ENCODE measurements at places on chromosomes 13 and 19.

- DNase-seq: no peak
These were observed 2.3 kb upstream of the U2AF2 start for GRCh38 chr19:55652311-55653128.

DNA sequence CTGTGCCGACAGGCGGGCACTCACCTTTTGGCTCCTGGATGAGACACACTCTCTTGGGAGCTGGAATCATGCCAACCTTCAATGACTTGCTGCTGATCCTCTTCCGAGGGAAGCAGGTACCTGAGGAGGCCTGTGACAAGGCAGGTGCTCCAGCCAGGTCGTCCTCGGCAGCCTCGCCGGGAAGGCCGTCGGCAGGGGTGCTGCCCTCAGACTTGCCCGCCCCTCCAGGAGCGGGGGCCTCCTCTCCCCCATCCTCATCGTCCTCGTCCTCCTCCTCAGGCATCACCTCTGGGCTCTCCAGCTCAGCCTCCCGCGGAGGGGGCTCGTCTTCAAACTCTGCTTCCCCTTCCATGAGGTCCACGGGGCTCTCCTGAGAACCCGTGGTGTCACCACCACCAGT, 29.2 kb downstream of the SUGP2 start:
- no peak for DNase-seq

DNA sequence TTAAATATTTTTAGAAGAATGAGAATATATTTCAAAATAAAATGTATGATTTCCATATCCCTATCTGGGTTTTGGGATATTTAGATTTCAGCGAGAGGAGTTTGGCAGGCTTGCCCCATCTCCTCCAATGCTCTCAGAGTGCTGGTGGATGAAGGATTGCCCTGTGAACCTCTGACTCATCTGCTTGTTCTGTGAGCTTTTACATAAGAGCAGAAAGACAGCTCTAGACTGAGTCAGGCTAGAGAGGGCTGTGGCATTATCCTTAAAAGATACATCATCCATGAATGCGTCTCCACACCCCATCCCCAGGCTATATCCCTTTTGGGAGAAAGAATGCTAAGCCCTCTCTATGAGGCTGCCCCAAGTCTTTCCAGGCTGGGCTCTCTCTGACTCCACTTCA, 190.6 kb downstream of the TUBA3C start:
- DNase-seq: no peak

- DNase-seq: no peak
These were observed 12.5 kb downstream of the CEACAM3 start for GRCh38 chr19:41808663-41809566.

DNA sequence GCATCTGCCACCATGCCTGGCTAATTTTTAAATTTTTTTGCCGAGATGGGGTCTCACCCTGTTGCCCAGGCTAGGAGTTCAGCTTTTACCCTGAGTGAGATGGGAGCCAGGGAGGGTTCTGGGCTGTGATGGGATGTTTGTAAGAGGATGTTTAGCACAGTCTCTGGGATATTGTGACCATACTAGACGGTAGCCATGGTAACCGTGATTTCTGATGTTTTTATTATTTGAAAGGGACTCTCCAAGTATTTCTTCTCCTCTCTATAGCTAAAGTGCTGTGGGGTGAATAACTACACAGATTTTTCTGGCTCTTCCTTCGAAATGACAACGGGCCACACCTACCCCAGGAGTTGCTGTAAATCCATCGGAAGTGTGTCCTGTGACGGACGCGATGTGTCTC, 10.4 kb downstream of the TSPAN16 start:
- DNase-seq: no peak

DNA sequence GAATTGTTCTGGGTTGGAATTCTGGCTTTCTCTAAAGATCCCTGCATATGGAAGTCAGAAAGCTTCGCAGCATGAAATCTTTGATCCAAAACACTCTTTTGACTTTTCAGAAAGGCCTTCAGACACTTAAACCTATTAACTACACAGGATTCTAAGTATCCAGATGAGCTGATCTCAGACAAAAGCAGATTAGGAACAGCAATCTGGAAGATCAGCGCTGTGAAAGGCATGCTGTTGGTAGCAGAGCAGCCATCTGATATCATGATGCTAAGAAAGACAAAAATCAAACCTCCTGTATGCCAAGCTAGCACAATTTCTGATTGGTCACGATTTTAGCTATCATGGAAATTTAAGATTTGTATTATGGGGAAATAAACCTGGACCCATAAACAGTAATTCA, 589.9 kb downstream of the GPC5 start:
- no peak for DNase-seq

GRCh38 chr19:48784527-48784926, 26.3 kb downstream of the BCAT2 start:
- DNase-seq: no peak

DNA sequence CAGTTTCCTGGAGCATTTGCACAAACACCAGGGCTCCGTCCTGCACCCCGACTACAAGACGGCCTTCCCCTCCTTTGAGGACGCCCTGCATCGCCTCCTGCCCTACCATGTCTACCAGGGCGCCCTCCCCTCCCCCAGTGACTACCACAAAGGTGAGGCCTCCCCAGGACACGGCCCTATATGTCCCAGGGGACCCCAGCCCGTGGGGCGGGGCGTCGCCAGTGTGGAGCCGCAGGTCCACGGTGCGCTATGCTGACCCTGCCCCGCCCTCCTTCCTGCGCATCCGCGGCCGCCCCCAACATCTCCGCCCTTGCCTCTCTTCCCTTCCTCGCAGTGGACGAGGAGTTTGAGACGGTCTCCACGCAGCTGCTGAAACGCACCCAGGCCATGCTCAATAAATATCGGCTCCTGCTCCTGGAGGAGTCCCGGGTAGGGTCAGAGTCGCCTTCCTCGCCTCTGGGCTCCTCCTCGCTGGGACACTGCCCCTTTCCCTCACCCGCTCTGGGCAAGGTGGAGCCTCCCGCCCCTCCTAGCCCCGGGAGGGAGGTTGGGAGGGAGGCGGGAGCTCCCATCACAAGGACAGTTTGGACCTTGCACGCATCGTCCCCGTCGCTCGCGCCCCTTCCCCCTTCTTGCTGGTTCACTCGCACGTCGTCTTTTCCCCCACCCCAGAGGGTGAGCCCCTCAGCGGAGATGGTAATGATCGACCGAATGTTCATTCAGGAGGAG, 14.4 kb upstream of the EHD2 start:
- no peak for DNase-seq

DNA sequence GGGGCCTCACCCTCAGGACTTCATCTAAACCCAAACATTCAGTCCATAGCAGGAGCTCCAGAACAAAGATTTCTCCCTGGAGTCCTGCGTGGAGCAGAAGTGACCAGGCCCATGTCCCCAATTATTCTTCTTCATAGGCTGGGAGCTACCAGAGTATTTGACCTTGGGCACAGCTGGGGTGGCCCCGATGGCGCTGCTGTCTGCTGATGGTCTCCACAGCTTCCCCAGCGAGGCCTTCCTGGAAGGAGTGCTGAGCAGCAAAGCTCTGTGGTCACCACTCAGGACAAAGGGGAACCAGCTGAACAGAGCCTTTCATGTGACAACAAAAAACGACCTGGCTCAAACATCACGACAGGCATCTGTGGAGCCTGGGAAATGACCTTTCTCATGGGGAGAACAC, 62.7 kb upstream of the ARGLU1 start:
- DNase-seq: no peak

GRCh38 chr19:10379880-10380312, 476 bp downstream of the TYK2 start:
- no peak for DNase-seq

GRCh38 chr13:40515702-40516101, 150.7 kb downstream of the FOXO1 start:
- DNase-seq: no peak

DNA sequence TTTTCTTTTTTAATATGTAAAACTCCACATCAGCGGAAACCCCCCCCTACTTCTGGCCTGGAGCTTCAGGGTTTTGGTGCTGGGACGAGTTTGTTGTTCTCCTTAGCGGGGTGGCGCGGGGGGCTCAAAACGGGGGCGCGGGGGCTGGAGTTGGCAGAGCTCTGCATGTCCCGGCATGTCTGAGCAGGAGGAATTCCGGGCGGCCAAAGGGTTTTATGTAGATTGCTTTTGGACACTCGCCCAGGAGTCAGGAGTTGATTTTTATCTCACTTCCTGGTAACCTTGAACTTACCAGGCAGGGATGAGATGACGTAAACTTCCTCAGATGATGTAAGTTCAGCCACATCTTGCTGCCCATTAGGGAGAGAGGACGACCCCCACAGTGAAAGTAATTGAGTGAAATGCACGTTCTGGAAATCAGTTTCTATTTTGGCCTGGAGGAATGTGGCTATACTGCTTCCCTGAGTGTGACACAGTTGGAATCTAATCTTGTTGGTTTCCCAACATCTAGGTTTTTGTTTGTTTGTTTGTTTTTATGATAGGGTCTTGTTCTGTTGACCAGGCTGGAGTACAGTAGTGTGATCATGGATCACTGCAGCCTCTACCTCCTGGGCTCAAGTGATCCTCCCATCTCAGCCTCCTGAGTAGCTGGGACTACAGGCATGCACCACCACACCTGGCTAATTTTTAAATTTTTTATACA, 21.0 kb upstream of the GDF15 start:
- DNase-seq: peak; percentile 95

GRCh38 chr19:40561947-40562346, 14.7 kb upstream of the SHKBP1 start:
- no peak for DNase-seq

- DNase-seq: no peak
These were observed 90.4 kb downstream of the STOML3 start for GRCh38 chr13:38900188-38900587.

DNA sequence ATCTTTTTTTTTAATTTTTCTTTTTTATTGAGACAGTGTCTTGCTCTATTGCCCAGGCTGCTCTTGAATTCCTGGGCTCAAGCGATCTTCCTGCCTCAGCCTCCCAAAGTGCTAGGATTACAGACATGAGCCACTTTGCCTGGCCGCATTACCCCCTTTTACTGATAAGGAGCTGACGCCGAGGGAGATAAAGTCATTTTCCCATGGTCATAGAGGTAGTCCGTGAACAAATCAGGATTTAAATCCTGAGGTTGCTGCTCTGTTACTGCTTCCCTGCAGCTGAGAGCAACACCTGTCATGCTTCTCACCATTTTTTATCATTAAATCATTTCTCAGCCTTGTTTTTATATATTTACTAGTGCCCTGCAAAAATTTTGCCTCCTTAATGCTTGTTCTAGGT, 7.4 kb downstream of the CYSLTR2 start:
- DNase-seq: no peak

DNA sequence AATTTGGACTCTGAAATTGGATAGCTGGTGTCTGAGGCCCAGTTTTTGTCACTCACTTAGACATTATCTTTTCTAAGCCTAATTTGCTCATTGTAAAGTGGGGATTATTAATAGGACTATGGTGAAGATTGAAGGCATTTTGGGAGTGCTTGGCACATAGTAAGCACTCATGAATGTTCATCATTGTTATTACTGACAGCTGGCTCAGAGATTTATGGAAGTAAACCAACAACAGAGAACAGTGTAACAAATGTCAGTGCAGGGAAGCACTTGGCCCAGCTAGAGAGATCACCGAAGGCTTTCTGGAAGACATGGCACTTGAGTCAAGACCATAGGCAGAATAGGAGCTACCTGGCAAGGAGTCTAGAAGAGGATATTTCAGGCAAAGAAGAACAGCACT, 92.3 kb downstream of the RFC3 start:
- DNase-seq: no peak

DNA sequence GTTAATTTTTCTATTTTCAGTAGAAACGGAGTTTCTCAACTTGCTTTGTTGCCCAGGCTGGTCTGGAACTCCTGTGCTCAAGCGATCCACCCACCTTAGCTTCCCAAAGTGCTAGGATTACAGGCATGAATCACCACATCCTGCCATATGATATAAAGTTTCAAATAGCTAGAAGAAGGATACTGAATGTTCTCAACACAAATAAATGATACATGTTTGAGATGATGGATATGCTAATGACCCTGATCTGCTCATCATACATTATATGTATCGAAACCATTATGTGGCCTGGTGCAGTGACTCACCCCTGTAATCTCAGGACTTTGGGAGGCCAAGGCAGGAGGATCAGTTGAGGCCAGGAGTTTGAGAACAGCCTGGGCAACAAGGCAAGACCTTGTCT, 11.5 kb downstream of the CIB3 start:
- peak; percentile 85 for DNase-seq

DNA sequence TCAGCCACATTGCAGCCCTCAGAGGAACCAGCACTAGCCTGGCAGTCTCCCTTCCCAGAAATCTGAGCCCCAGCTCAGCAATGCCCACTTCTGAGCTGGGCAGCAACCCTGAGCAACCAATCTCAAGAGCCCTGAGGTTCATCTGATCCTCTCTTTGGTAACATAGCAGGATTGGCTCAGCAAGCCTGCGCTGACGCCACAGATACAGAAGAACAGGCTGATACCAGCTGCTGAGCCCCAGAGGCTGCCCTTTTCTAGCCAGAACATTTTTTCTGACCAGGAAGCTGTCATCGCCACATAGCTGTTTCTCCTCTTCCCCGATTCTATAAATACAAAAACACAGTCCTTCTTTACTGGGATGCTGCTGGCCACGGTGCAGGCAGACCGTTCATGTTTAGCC, 59.8 kb downstream of the TRPM4 start:
- DNase-seq: no peak

GRCh38 chr19:17289489-17289888, 7.8 kb downstream of the ANKLE1 start:
- no peak for DNase-seq

DNA sequence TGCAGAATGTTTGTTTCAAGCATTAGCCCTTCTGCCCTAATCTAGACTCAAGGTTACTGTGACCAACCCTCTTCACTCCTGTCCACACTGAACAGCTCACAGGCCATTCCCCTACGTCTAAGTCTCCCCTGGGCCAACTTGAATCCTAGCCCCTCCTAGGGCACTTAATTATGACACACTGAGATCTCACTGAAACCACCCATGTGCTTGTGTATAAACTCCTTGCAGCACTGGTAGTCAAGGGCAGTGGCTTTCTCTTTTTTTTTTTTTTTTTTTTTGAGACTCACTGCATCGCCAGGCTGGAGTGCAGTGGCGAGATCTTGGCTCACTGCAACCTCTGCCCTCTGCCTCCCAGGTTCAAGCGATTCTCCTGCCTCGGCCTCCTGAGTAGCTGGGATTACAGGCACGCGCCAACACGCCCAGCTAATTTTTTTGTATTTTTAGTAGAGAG, 1.9 kb upstream of the AKT2 start:
- DNase-seq: no peak

GRCh38 chr13:48646791-48647190, 6.9 kb upstream of the CYSLTR2 start:
- DNase-seq: no peak

GRCh38 chr19:27746691-27747380, 1466.1 kb downstream of the UQCRFS1 start:
- no peak for DNase-seq

DNA sequence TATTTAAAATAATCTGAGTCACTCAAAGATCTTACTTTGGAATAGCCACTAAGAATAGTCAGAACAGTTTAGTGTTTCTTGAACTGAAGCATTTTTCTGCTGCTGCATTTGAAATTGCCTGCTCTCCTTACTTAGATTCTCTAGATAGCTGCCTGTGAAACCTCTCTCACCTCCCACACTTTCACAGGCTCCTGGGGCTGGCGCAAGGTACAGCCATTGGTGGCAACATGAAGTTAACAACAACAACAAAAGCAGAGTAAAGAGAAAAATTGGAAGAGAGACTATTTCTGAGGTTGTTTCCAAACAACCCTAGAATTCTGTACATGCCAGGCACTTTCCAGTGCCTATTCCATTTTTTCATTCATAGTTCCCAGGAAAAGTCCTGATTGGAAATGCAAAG, 25.3 kb downstream of the SLITRK5 start:
- DNase-seq: no peak
